ENCODE measurements at places on chromosomes 1 and 21. TPM values are rescaled to one million over a fixed set of nuclear protein-coding genes. Genes with fewer than 3 reads are reported as not detected.

Gene GSTM1
- total RNA-seq, result not detected

GRCh38 chr1:228287541-228288425, 79.9 kb downstream of the OBSCN start:
- no peak for DNase-seq

- no peak for DNase-seq
Observed at GRCh38 chr21:29640080-29640508, 299.7 kb downstream of the GRIK1 start.

DNA sequence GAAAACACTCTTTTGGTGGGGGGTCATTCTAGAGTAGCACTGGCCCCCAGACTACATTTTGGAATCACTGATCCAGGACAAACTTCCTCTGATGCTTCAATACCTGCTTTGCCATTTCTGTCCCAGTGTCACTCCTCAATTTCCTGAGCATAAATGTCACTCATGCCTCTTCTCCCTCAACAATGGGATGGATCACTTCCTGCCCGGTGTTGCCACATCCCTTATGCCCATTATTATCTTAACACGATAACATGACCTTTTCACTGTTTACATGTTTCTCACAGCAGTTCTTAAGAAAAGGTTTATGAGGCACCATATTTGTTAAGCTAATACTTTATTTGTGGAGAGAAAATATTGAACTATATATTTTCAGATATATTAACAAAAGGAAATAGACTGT, 3.9 kb upstream of the ITLN1 start:
- DNase-seq, result peak; percentile 39

GRCh38 chr1:118151312-118151937, 33.6 kb downstream of the SPAG17 start:
- DNase-seq, result peak; percentile 65

Gene SH2D1B
- not detected for total RNA-seq

Gene DDAH1
- total RNA-seq, result 72.0 TPM

GRCh38 chr1:84780000-84780716, 89.9 kb upstream of the SSX2IP start:
- no peak for DNase-seq

Gene VTCN1
- not detected for total RNA-seq

Gene MAN1A2
- 38.3 TPM for total RNA-seq

DNA sequence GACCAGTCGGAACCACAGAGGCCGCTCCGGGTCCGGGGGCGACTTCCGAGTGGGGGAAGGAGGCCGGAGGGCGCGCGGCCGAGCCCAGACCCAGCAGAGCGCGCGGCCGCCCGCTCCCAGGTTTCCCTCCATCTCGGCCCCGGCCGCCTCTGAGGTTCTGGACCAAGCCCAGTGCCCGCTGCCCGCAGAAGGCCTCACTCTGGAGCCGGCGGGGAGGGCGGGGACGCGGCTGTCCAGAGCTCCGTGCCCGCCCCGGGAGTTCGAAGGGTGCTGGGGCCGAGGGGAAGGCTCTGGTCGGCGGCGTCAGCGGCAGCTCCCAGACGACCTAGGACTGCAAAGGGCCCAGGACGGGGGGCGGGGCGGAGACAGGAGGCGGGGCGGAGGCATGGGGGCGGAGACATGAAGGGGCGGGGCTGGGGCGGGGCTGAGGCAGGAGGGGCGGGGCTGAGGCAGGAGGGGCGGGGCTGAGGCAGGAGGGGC, 48.0 kb upstream of the SLC19A1 start:
- DNase-seq, result peak; percentile 30

Gene SAMSN1
- 5.3 TPM for total RNA-seq

- DNase-seq, result no peak
Observed at GRCh38 chr1:116232989-116233514, 121.9 kb downstream of the MAB21L3 start.

GRCh38 chr1:6440198-6441126, 15.9 kb downstream of the ESPN start:
- no peak for DNase-seq

Gene LCA5L
- total RNA-seq, result 1.0 TPM

- DNase-seq, result no peak
Observed at GRCh38 chr1:214440219-214440965, 111.0 kb downstream of the PTPN14 start.

Gene CFAP57
- total RNA-seq, result 0.88 TPM

DNA sequence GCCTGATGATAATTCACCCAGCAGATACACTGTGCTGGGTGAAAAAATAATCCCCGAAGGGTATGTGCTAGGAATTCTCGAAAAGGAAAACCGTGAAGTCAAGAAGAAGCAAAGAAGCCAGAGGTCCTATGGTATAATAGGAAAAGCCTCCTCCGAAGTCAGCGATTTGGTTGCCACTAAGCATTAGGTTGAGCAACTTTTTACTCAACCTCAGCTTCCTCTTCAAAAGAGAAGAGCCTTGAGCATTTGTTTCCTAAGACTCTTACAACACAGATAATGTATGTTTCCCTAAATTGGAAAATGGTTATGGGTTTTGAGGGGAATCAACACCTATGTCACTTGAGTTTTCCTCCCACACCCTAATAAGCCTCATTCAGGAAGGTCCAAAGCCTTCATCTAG, 21.3 kb upstream of the MNDA start:
- DNase-seq, result no peak

DNA sequence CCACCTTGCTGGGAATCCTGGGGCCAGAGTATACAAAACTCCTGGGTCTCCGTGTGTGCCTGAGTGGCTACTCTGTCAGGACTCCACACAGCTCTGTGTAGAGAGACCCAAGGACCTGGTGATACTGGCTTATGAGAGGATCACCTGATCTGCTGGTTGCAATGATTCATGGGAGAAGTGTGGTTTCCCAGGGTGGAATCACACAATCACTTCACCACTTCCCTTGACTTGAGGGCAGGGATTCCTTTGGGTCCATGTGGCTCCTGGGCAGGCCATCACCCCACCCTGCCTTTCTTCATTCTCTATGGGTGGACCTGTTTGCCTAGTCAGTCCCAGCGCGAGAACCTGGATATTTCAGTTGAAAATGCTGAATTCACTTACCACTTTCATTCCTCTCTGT, 13.3 kb downstream of the PRSS38 start:
- DNase-seq, result no peak

- no peak for DNase-seq
Observed at GRCh38 chr1:58287894-58288623, 258.5 kb downstream of the OMA1 start.

DNA sequence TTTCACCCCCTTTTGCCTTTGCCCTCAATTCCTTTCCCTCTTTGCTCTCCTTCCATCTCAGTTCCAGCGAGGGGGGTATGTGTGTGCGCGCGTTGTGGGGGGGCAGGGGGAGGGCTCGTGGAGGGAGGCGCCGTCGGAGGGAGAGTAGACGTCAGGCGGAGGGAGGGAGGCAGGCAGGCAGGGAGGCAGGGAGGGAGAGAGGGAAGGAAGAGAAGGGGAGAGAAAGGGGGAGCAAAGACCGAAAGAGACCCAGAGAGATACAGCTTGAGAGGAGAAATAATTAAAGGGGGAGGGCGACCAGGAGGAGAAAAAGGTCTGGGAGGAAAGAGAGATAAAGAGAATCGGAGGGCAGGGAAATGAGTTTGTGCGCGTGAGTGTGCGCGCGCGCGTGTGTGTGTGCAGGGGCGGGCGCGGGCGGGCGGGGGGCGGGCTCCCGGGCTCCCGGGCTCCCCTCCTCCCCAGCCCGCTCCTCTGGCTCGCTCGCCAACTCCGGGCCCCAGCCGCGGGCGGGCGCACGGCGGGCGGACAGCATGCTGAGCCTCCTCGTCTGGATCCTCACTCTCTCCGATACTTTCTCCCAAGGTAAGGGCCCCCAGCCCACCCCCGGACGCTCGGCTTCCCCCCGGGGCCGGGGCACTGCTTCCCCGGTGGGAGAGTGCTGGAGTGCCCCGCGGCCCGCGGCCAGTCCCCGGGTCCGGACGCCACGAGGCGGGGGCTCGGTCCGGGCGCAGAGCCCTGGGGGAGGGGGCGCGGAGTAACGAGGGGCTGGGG, at the start of gene KIRREL1:
Gene KIRREL1 (plus strand): TSS at position 499 of the 771 bp plus-strand sequence. CDS start 32 bp downstream, at position 531.
- DNase-seq, result peak; percentile 74

Gene EXOC8
- total RNA-seq, result 13.2 TPM

- DNase-seq, result peak; percentile 75
Observed at GRCh38 chr1:41840592-41841246, 78.0 kb downstream of the HIVEP3 start.

Gene OVAAL
- not detected for total RNA-seq

GRCh38 chr1:31412732-31413404, at the start of gene SERINC2:
Gene SERINC2, plus strand, starts transcription at chr1:31413213. Its CDS starts 53 bp downstream, at chr1:31413266.
- DNase-seq, result no peak

GRCh38 chr1:115062542-115063004, 26.7 kb downstream of the TSPAN2 start:
- peak; percentile 68 for DNase-seq

- no peak for DNase-seq
Observed at GRCh38 chr21:38716942-38717341, 88.8 kb upstream of the ETS2 start.

Gene MLLT11
- 26.5 TPM for total RNA-seq

Gene MRPS14
- total RNA-seq, result 31.6 TPM

Gene ENAH
- total RNA-seq, result 80.3 TPM

Gene GJA8
- not detected for total RNA-seq

DNA sequence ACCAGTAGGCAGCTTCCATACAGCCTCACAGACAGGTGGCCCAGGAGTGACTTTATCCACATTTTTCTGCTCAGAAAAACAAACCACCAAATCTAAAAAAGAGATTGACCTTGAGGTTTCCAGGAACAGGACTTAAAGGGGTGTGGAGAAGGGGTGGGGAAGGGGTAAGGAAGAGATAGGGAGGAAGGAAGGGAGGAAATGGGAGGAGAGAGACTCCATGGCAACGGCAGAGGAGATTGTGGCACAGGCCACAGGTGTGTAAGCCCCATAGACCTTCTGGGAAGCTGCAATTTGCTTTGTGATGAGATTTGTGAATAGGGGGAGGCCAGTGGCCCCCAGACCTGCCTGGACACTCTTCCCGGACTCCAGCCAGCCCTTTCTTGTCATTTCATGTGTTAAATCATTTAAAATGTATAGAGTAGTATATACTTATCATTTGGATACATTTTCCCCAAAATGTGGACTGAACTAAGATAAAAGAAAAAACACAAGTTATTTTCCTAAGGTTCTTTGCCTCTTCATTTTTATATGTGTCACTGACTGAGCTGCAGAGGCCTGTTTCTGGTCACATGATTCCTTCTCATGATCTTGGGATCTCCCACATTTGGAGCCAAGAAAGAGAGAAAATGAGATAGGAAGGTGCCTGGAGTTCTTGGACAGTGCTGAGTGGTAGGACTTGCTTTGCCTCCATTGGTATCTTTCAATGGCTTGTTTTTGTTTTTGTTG, 55.5 kb downstream of the CLIC6 start:
- no peak for DNase-seq

DNA sequence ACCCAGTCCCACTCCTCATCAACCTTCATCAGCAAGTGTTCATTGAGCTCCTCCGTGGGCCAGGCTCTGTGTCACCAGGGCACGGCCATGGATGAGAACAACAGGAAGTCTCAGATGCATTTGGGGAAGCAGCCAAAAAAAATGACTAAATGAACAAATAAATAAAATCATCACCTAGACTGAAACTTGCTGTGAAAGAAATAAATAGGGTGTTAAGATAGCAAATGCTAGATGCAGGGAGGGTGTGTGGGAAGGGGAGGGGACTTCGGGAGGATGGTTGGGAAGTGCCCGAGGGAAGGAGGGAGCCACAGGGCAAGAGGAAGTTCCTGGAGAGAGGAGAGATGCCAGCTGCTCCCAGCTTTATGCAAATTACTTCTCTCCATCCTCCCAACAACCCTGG, 696.7 kb downstream of the PTPRU start:
- DNase-seq, result no peak

Gene PLD5
- total RNA-seq, result not detected

DNA sequence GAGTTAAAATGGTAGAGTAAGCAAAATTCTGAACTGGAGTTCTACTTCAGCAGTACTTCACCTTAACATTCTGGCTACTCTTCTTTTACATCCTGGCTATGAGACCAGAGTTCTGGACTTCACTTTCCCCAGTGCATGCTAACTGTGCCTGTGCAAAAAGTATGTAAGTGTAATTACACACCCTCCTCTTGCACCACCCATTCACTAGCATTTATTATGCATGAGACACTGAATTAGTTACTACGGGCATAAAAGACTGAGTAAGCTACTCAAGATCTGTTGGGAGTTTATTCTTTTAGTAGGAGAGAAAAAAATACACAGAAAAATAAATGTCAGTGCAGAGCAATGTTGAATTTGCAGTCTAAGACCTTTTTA, 87.2 kb downstream of the GIPC2 start:
- DNase-seq, result no peak

Gene S100A2
- 4.0 TPM for total RNA-seq

- DNase-seq, result no peak
Observed at GRCh38 chr1:42480921-42481320, 17.8 kb downstream of the CCDC30 start.

DNA sequence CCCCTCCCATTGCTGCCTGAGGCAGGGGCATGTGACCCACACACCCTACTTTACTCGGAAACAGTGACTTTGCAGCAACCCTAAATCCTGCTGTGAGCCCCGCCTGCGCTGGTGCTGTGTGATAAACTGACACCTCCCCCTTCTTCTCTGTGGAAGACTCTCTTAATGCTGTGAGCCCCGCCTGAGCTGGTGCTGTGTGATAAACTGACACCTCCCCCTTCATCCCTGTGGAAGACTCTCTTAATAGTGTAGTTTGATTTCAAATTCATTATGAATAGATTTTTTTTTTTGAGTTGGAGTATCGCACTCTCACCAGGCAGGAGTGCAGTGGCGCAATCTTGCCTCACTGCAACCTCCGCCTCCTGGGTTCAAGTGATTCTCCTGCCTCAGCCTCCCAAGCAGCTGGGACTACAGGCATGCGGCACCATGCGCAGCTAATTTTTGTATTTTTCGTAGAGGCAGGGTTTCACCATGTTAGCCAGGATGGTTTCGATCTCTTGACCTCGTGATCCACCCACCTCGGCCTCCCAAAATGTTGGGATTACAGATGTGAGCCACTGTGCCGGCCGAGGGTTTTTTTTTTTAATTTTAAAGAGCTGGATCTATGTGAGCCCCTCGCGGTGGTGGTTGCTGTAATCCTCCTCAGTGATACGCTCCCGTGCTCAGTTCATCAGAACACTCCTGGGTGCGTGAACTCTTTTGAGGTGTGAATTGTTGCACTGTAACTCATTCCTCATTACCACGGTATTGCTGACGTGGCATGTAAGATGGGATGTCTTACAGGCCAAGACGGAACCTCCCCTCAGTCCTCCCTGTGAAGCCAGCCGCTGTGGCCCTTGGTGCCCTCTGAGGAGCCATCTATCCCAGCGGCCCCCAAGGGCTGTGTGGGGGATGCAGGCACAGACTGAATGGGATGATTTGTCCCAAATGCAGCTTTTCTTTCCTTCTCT, 60.3 kb downstream of the GALNT2 start:
- no peak for DNase-seq

Gene SLAMF1
- not detected for total RNA-seq

Data from endothelial cell of umbilical vein (primary cell).